Natural killer cell (primary cell): ENCODE measurements at places on chromosomes 5 and 9. TPM values are rescaled to one million over a fixed set of nuclear protein-coding genes. Genes with fewer than 3 reads are reported as not detected.

- H3K4me1 ChIP-seq: no peaks in the 10 kb centered on the region
- no peak overlapping the region for H3K27ac ChIP-seq
- H3K27me3 ChIP-seq: no peaks in the 10 kb centered on the region
- H3K4me3 ChIP-seq: no peak overlapping the region
- H3K36me3 ChIP-seq: no peaks in the 10 kb centered on the region
Measured at GRCh38 chr5:164076556-164076955, 571.1 kb downstream of the MAT2B start.

DNA sequence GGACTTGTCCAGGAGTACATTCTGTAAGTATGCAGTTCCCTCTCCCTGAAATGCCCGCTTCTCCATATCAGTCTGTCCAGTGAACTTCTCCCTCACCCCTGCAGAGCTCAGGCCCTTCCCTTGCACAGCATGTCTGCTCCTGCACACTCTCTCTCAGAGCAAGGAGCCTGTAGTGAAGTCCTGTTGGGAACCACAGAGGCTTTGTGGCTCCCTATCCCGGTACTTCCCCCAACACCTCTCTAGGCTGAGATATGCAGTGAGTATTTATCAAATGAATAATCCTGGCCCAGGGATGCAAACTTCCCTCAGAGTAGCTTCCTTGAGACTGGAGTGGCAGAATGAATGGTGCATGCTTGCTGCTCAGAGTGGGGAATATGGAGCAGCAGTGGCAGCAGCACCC is 48.8 kb downstream of the POC5 start:
- H3K4me3 ChIP-seq: no peak overlapping the region
- no peak for DNase-seq
- no peak overlapping the region for H3K27ac ChIP-seq
- H3K36me3 ChIP-seq: peaks cover 9% of the 10 kb centered on the region
- no peaks in the 10 kb centered on the region for H3K27me3 ChIP-seq

GRCh38 chr5:1005904-1006655 is 2.5 kb upstream of the NKD2 start:
- H3K4me3 ChIP-seq: no peak overlapping the region
- H3K4me1 ChIP-seq: peaks cover 18% of the 10 kb centered on the region
- H3K27me3 ChIP-seq: peaks cover 26% of the 10 kb centered on the region
- H3K36me3 ChIP-seq: no peaks in the 10 kb centered on the region
- H3K27ac ChIP-seq: no peak overlapping the region

DNM1 gene
- 2.6 TPM for total RNA-seq

- no peaks in the 10 kb centered on the region for H3K4me1 ChIP-seq
- H3K4me3 ChIP-seq: no peak overlapping the region
- H3K36me3 ChIP-seq: no peaks in the 10 kb centered on the region
- no peak for DNase-seq
Measured at GRCh38 chr5:173202266-173202875, 32.6 kb downstream of the NKX2-5 start.
